ENCODE measurements at places on chromosomes 6 and 20.
A peak's percentile ranks its signal among the peaks of the same experiment; 100 is the strongest.

GRCh38 chr6:16766043-16766536, 4.8 kb upstream of the ATXN1 start:
- no peaks in the 10 kb centered on the region for H3K27me3 ChIP-seq
- no peak for DNase-seq

DNA sequence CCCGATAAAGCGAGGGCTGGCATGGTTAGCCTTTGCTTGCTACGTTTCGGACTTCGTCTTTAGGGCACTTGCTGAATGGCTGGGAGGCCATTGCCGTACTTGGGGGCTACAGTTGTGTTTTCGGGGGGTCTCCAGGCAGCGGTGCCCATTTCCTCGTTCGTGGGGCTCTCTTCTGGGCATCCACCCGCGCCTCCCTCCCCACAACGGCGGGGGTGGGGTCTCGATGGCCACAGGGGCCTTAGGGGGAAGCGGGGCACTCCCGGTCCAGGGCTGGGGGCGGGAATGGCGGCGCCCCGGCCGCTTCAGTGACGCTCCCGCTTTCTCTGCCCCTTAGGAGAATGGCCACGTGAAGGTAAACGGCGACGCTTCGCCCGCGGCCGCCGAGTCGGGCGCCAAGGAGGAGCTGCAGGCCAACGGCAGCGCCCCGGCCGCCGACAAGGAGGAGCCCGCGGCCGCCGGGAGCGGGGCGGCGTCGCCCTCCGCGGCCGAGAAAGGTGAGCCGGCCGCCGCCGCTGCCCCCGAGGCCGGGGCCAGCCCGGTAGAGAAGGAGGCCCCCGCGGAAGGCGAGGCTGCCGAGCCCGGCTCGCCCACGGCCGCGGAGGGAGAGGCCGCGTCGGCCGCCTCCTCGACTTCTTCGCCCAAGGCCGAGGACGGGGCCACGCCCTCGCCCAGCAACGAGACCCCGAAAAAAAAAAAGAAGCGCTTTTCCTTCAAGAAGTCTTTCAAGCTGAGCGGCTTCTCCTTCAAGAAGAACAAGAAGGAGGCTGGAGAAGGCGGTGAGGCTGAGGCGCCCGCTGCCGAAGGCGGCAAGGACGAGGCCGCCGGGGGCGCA, 2.4 kb downstream of the MARCKS start:
- peak overlapping the region; percentile 64 for H3K4me3 ChIP-seq
- no peak overlapping the region for H3K27ac ChIP-seq
- H3K36me3 ChIP-seq: peaks cover 4% of the 10 kb centered on the region
- H3K27me3 ChIP-seq: peaks cover 22% of the 10 kb centered on the region

DNA sequence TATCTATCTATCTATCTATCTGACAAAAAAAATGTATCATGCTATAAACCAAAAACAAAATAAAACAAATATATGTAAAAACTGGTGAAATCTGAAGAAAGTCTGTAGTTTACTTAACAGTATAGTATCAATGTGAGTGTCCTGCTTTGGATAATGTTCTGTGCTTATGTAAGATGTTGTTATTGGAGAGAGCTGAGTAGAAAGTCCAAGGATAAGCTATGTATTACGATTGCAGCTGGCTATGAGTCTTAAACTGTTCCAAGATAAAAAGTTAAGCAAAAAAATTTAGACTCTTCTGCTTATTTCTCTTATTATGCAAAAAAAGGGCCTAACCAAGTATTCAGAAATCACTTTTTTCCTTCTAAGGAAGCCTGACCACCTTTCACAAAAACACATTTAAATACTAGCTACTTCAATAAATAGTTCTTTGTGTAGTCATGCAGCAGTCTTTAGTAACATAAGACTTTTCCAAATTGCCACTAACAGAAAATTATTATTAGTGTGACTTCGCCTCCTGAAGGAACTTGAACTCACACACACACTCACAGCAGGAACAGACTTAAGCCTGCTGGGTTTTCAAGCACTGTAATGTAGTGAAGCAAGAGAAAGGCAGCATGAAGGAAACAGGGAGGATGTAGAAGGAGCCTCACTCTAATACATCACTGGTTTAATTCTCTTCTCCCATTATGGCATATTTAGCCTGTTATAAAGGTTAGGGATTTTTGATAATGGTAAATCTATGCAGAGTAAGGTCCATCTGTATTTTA, 265.8 kb upstream of the GJE1 start:
- H3K4me1 ChIP-seq: peaks cover 2% of the 10 kb centered on the region
- H3K4me3 ChIP-seq: no peak overlapping the region
- H3K27ac ChIP-seq: no peak overlapping the region
- H3K36me3 ChIP-seq: no peaks in the 10 kb centered on the region

GRCh38 chr20:61114493-61115175, 137.4 kb upstream of the CDH4 start:
- no peak overlapping the region for H3K4me3 ChIP-seq
- H3K27me3 ChIP-seq: peaks cover 21% of the 10 kb centered on the region
- H3K4me1 ChIP-seq: no peaks in the 10 kb centered on the region
- DNase-seq: no peak
- no peaks in the 10 kb centered on the region for H3K36me3 ChIP-seq
- H3K27ac ChIP-seq: no peak overlapping the region

GRCh38 chr20:63029358-63030121, 22.8 kb upstream of the BHLHE23 start:
- H3K27ac ChIP-seq: no peak overlapping the region
- peaks cover 8% of the 10 kb centered on the region for H3K4me1 ChIP-seq
- no peak for DNase-seq
- no peak overlapping the region for H3K4me3 ChIP-seq

GRCh38 chr6:158290659-158291058, 21.6 kb upstream of the TULP4 start:
- H3K36me3 ChIP-seq: peaks cover 7% of the 10 kb centered on the region
- no peaks in the 10 kb centered on the region for H3K27me3 ChIP-seq
- peak overlapping the region; percentile 99 for H3K27ac ChIP-seq
- peak; percentile 29 for DNase-seq
- H3K4me1 ChIP-seq: peaks cover 31% of the 10 kb centered on the region
- H3K4me3 ChIP-seq: peak overlapping the region; percentile 91

DNA sequence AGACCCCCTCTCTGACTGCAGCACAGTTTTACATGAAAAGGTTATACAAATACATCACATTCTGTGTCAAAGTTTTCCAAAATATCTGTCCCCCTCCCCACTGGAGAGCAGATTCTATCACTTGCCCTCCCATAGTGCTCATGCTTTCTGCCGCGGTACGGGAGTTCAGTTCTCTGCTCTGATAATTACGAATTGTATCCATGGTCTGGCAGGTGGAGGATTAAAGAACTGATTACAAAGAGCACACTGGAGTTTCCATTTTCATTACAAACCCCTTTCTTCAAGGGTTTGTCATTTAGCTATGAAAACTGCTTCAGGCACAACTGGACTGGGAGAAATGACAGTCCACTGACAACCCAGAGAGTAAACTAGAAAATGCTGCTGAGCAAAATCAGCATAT, 166.0 kb downstream of the PDSS2 start:
- no peak overlapping the region for H3K4me3 ChIP-seq
- no peak for DNase-seq
- H3K27ac ChIP-seq: no peak overlapping the region
- H3K4me1 ChIP-seq: peaks cover 8% of the 10 kb centered on the region
- peaks cover 5% of the 10 kb centered on the region for H3K36me3 ChIP-seq

Measured in T-helper 17 cell (primary cell).